Right renal pelvis (tissue), 4 donors: ENCODE measurements at places on chromosomes 3 and 15. TPM values are rescaled to one million over a fixed set of nuclear protein-coding genes. Genes with fewer than 3 reads are reported as not detected.
A peak's percentile ranks its signal among the peaks of the same experiment; 100 is the strongest.

DNA sequence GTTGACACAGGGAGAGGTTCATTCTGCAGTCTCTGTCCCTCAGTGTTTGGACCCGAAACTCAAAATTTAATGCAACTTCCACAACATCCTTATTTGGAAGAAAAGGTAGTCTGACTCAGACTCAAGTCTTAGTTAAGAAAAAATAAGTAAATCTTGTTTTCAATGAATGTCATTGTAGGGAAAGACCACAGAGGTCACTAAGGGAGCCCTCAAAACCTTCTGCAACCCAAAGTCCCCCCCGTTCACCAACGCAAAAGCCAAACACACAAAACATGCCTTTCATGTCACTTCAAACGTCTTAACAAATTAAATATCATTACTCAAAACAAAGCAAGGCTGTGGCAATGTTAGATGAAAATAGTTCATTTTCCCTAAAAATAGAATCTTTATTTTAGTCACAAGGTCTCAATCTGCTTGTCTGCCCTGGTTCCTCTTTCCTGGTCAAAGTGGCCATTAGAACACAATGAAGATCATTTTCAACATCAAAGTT lies 20.9 kb upstream of the SSUH2 start:
- DNase-seq = no peak

- DNase-seq = no peak
Measured at GRCh38 chr3:160804762-160805161, 48.7 kb downstream of the PPM1L start.

GRCh38 chr3:45978006-45978761 lies 17.4 kb downstream of the FYCO1 start:
- no peak for DNase-seq

- no peak for DNase-seq
Measured at GRCh38 chr15:88704791-88705768, 66.3 kb downstream of the ISG20 start.

DNA sequence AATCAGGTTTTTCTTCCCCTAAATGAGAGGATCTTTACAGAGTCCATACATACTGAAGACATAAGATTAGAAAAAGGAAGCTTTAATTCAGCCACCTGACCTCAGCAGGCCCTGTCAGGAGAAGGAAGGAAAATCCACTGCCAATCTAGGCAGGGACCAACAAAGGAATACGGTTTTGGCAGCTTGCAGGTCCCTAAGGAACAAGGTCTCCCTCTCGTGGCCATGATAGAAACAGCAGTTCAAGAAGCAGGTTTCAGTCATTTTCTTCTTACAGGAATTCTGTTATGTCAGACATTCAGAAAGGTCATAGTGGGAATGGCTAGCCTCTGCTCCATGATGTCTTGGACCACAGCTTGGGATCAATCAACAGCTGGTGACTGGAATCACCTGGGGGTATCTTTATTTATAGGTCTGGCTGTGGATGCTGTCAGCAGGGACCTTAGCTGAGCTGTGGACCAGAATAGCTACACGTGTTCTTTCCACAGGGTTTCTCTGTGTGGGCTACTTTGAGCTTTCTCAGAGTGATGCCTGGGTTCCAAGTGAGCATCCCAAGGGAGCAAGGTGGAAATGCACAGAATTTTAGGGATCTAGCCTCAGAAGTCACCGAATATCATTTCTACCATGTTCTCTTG lies 9.4 kb upstream of the CMSS1 start:
- peak; percentile 18 for DNase-seq

GRCh38 chr3:164377466-164377865 lies 700.8 kb downstream of the SI start:
- no peak for DNase-seq

DNA sequence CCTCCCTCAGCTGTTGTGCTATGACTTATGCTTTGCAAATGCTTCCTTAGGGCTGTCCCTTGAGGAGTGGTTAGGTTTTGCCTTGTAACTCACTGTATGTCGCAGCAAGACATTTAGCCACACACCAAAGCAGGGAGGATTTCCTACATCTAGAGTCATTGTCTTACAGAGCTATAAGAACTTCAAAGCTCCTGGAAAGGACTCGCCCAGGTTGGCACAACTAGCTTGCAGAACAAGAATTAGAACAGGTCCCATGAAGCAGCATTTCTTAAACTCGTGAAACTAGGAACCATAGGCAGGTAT lies 19.4 kb upstream of the ACAP2 start:
- DNase-seq = no peak

DNA sequence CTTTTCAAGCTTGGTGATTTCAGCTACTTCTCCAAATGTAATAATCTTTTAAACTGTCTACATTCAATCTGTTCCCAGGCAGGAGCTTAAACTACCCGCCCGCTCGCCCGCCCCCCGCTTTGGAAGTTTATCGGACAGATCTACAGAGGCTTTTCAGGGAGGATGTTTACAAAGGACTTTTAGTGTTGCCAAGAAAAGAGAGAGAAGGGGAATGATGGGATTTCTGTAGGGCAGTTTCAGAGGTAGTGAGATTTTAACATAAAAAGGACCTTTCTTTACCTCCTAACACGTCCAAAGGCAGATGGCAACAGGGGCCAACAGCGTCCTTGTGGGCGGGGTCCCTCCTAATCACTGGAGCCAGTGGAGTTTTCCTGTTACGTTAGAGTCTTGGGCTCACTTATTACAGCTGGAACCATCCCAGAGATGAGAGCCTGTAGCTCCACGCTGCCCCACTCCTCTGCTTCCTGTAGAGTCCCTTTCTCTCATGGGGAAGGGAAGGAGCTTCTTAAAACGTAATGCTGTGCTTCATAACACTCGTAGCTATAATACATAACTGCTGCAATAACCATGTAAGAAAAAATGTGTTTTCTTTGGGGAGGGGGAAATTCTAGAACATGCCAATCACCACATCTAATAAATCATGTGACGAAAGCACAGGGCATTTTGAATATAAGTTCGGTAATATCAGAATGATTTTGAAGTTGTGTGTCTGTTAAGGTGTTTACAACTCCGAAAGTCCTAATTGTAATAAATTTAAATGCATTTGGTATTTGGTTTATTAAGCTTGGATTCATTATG lies 30.9 kb downstream of the HES1 start:
- no peak for DNase-seq

- DNase-seq = no peak
Measured at GRCh38 chr3:183554377-183554776, 1.1 kb downstream of the KLHL6 start.

The SLC4A7 gene
- 23.3 TPM for polyA plus RNA-seq

The CTDSPL gene
- 111 TPM for polyA plus RNA-seq
